Left renal pelvis (tissue), 4 donors: ENCODE measurements at places on chromosomes 2 and 18. TPM values are rescaled to one million over a fixed set of nuclear protein-coding genes. Genes with fewer than 3 reads are reported as not detected.

DNA sequence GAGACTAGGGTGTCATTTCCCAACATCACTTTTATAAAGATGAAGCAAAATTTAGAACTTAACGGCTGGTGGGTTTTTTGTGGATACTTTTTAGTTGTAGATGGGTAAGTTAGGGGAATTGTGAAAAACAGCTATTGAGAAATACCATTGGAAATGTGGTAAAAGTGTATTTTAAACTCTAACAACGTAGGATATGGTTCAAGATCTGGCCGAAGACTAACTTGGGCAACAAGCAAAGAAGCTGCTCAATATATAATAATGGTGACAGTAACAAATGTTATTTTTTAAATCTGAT lies 1.6 kb downstream of the DNAH7 start:
- no peak for DNase-seq

GRCh38 chr2:210611466-210611865 lies 55.1 kb downstream of the CPS1 start:
- DNase-seq: no peak

Gene TMEM131
- polyA plus RNA-seq: 52.6 TPM

DNA sequence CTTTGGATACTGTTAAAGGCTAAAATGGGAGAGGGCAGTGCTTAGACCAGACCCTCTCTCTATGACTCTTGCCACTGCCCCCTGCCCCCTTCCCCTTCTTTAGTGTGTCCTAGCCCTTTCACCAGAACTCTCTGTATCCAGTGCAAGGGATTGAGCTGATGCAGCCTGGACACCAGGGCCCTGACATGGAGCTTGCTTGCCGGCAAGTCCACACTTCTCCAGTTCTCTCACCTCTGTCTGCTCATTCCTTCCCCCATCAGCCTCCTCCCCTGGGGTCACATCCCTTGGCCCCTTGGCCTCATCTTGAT lies 1.5 kb upstream of the WNT6 start:
- DNase-seq: no peak

Gene PRKAG3
- polyA plus RNA-seq: not detected

Gene CAPG
- polyA plus RNA-seq: 63.5 TPM

Gene ZSWIM2
- not detected for polyA plus RNA-seq

GRCh38 chr2:105845976-105846375 lies 101.3 kb downstream of the NCK2 start:
- no peak for DNase-seq

DNA sequence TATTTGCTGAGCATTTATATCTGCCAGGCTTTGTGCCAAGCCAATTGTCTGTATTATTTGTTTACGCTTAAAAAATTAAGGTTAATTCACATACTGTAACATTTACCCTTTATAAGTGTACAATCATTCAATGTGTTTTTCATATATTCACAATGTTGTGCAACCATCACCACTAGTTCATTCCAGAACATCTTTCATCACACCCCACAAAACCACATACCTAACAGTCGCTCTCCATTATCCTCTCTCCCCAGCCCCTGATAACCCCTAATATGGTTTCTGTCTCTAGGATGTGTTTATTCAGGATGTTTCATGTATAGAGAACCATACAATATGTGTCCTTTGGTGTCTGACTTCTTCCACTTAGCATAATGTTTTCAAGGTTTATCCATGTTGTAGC lies 234.1 kb downstream of the INSIG2 start:
- DNase-seq: no peak

DNA sequence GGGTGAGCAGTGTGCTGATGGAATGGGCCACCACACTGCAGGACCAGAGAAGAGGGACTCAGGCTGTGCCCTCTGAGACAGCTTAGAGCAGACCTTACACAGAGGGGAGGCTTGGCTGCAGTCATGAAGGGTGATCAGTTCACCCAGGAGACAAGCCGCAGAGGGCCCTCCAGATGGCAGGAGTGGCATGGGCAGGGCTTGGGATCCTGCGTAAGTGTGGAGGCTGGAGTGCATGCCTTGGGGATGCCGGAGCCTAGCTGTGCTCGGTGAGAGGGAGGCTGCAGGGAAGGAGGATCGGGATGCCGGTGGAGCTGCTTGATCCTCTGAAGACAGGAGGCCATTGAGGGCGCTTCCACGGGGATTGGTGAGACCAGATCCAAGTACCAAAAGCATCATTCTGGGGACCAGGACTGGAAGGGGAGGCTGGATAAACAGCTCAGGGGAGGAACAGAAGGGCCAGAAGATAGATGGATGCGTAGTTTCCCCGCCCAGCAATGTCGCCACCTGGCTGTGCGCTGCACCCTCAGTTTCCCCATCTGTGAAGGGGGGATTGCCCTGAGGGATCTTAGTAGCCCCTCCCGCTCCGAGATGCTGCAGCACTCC lies 163.4 kb downstream of the INHBB start:
- no peak for DNase-seq

DNA sequence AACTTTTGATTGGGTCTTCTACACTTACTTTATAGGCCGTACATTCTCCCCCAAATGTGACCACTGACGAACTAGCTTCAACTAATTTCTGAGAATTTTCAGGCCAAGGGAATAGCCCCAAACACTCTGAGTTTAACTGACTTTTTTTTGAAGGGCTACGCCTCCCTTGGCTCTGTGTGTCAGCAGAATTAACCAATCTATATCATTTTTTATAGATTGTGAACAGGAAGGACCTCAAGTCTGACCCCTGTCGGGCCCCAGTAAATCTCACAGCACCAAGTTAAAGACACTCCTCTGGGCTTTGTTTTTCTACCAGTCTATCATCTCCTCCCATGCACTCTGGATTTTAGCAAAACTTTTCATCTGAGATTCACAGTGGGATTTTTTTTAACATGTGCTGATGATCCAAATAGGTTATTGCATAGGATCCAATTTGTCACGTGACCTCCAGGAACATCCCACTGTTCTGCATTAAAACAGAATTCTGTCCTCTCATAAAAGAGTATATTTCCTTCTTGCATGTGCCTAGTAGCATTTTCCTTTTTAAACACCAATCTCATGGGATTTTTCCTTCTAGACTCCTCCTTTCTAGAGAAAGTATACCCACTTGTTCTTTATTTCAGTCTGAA lies 307.1 kb downstream of the OSR1 start:
- DNase-seq: no peak

- DNase-seq: no peak
Observed at GRCh38 chr2:1546023-1546591, 132.8 kb downstream of the TPO start.

GRCh38 chr2:101684313-101684712 lies 13.2 kb upstream of the MAP4K4 start:
- no peak for DNase-seq

DNA sequence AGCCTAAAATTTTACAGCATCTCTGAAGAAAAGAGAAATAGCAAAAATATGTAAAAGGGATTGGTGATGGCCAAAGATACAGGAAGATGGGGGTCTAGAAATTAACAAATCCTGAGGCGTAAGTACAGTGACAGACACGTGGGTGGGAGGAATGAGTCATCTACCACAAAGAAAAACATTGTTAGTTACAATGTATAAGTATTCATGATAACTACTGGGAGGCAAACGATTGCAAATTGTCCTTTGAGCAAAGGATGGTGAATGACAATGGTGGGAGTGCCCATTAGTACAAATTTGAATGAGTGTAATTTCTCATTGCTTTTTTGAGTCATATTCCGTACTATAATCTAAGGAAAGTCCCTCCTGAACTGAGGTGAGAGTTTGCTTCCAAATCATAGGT lies 809.0 kb upstream of the FAM98A start:
- no peak for DNase-seq

DNA sequence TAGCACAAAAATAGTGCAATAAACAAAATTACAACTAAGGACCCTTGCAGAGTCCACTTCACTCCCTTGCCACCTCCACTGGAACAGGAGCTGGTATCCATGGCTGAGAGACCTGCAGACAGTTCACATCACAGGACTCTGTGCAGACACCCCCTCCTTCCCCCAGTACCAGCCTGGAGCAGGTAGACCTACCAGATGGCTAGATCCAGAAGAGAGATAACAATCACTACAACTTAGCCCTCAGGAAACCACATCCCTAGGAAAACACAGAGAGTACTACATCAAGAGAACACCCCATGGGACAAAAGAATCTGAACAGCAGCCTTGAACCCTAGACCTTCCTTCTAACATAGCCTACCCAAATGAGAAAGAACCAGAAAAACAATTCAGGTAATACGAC lies 49.8 kb downstream of the FBXO15 start:
- no peak for DNase-seq

GRCh38 chr2:240921311-240921994 lies 15.3 kb downstream of the CROCC2 start:
- DNase-seq: no peak

Gene TGFBRAP1
- polyA plus RNA-seq: 17.3 TPM

Gene RAX
- polyA plus RNA-seq: not detected

GRCh38 chr2:170261566-170261965 lies 83.6 kb downstream of the MYO3B start:
- no peak for DNase-seq

Gene MCM6
- polyA plus RNA-seq: 55.0 TPM

- DNase-seq: no peak
Observed at GRCh38 chr2:165280356-165280755, 41.1 kb downstream of the SCN2A start.

Gene TWIST2
- 4.0 TPM for polyA plus RNA-seq

- DNase-seq: no peak
Observed at GRCh38 chr2:3313781-3314375, 63.7 kb downstream of the EIPR1 start.

Gene ZNF804A
- 1.3 TPM for polyA plus RNA-seq

DNA sequence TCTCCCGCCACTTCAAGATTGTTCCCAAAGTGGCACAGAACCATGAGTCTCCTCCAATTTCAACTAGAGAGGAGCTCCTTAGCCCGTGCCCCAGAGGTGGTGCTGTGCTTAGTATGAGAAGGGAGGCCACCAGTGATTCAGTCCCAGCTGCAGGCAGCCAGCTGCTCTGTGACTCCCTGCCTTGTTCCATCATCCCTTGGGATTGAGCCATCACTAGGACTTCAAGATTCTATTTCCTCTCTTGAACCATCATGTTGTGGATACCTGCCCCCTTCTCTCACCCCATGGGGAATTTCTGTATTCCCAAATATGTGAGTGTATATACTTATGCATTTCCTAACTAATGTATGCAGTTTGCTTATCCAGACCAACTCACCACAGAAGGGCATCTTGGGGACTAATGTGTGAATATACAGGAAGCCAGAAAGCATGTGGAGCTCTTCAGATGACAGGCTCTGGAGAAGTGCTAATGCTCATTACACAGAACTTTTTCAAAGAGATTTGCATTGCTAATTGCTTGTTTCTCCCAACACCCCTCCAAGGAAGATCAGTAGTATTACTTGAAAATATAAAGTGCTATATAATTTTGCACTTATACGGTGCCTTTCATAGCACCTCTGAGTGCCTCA lies 111.0 kb upstream of the MAP3K20 start:
- DNase-seq: no peak

DNA sequence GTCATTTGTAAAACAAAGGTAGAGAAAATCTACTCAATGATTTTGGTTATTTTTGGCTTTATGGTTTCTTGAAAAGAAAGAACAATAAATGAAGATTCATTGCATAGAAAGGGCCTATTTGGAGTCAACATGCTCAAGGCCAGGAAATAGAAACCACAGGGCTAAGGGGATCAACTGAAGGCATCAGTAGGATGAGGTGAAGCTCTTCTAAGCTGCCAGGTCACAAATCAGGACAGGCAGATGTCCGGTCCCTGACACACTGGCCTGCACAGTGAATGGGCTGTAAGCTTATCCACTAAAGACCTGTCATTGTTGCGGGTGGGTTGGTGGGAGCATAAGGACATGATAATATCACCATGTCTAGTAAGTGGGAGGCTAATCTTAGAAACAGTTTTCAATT lies 31.6 kb upstream of the RNF138 start:
- DNase-seq: no peak

Gene DUSP11
- 36.0 TPM for polyA plus RNA-seq

GRCh38 chr2:75153221-75153620 lies 46.1 kb downstream of the TACR1 start:
- DNase-seq: no peak

DNA sequence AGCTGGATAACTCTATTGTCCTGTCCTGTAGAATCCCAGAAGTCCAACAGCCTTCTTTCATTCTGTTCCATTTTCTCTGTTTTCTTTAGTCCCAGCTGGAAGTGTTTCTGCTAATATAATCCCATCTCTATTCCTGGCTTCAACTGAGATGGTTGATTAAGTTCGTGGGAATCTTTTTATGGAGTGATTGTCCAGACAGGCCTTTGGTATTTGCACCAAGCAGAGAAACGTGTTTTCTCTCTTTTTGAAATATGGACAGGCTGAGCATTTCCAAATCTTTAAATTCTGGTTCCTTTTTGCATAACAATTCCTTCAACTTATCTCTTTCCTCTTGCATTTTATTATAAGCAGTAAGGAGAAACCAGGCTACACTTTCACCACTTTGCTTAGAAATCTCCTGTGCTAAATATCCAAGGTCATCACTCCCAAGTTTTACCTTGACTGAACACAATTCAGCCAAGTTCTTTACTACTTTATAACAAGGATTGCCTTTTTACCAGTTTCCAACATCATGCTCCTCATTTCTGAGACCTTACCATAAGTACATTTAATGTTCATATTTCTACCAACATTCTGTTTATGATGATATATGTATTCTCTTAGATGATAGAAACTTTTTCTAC lies 108.8 kb downstream of the ZFP36L2 start:
- no peak for DNase-seq

DNA sequence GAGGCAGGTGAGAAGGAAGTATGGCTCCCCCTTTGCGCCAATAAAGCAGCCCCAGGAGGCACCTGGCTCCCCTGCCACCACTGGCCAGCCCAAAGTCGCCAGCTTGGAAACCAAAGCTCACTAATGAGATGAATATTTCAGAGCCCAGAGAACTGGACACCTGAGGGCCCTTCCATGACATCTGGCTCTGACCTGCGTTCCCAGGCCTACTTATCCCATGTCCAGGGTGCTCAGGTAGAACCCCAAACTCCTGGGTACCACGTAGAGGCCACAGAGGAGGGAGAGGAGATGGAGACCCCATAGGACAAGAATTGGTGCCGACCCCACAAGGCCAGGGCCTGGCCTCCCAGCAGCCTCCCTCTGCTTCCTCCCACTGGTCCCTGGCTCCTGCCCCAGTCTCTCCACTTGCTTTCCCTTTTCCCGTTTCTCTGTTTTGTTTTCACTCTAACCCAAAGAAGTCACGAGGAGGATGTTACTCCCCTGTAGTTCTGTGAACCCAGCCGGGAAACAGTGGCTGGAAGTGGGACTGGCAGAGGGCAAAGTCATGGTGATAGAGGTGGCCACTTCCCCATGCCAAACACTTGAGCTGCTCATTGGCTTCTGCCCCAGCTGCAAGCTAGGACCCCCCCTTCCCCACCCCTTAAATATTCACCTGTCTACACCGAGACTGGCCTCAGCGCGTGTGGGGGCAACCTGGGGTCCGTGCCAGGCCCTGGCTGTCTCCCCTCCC lies 820 bp downstream of the TMBIM1 start:
- DNase-seq: no peak

DNA sequence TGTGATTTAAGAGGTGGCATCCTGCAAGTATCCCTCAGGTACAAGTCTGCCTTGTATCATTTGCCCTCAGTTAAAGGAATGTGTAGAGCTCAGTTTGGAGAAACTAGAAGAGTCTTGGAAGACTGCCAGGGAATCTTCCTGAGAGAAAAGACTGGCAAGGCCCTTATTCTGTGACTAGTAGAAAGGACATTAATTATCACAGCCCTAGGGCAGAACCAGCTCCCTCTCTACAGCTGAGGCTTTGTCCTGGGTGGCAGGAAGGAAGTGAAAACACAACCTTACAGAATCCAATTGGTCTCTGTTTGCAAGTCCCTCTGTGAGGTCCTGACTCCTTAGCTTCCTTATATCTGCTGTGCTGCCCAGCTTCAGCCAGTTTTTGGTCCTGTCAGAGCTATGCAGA lies 385.9 kb upstream of the CYRIA start:
- no peak for DNase-seq
